ENCODE measurements at places on chromosomes 13 and 19. TPM values are rescaled to one million over a fixed set of nuclear protein-coding genes. Genes with fewer than 3 reads are reported as not detected.
A peak's percentile ranks its signal among the peaks of the same experiment; 100 is the strongest.

A1BG gene
- total RNA-seq = 42.6 TPM

ZDHHC20 gene
- 79.0 TPM for total RNA-seq

PIK3R2 gene
- total RNA-seq = 8.6 TPM

PTH2 gene
- not detected for total RNA-seq

UBL3 gene
- 60.7 TPM for total RNA-seq

CEACAM16 gene
- not detected for total RNA-seq

CYP2A13 gene
- total RNA-seq = not detected

PLEKHF1 gene
- total RNA-seq = 58.7 TPM

LRP3 gene
- total RNA-seq = 15.1 TPM

GRCh38 chr13:24145240-24145639 lies 15.3 kb upstream of the SPATA13 start:
- H3K36me3 ChIP-seq = no peaks in the 10 kb centered on the region
- no peaks in the 10 kb centered on the region for H3K4me1 ChIP-seq
- H3K4me3 ChIP-seq = no peak overlapping the region
- peak overlapping the region; percentile 9 for H3K27ac ChIP-seq

DNA sequence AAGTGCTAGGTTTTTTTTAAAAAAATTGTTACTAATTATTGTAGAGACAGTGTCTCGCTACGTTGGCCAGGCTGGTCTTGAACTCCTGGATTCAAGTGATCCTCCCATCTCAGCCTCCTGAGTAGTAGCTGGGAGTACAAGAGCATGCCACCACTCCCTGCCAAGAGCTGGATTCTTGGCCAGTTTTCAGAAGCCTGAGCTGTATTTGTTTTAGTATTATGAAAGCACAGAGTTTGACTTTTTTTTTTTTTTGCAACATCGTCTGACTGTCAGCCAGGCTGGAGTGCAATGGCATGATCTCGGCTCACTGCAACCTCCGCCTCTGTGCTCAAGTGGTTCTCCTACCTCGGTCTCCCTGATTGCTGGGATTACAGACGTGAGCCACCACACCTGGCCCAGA lies 7.0 kb downstream of the ARMC6 start:
- no peaks in the 10 kb centered on the region for H3K36me3 ChIP-seq
- DNase-seq = no peak
- H3K27me3 ChIP-seq = no peaks in the 10 kb centered on the region
- no peak overlapping the region for H3K27ac ChIP-seq
- H3K4me1 ChIP-seq = no peaks in the 10 kb centered on the region
- no peak overlapping the region for H3K4me3 ChIP-seq

- H3K27ac ChIP-seq = no peak overlapping the region
- no peaks in the 10 kb centered on the region for H3K36me3 ChIP-seq
- DNase-seq = no peak
- H3K4me3 ChIP-seq = no peak overlapping the region
- no peaks in the 10 kb centered on the region for H3K27me3 ChIP-seq
Measured at GRCh38 chr19:37928527-37929286, 21.7 kb downstream of the SIPA1L3 start.

- no peak for DNase-seq
- no peaks in the 10 kb centered on the region for H3K4me1 ChIP-seq
- no peak overlapping the region for H3K4me3 ChIP-seq
- H3K27me3 ChIP-seq = peaks cover 6% of the 10 kb centered on the region
- H3K27ac ChIP-seq = no peak overlapping the region
Measured at GRCh38 chr19:47315125-47315821, 5.6 kb downstream of the C5AR1 start.

DNA sequence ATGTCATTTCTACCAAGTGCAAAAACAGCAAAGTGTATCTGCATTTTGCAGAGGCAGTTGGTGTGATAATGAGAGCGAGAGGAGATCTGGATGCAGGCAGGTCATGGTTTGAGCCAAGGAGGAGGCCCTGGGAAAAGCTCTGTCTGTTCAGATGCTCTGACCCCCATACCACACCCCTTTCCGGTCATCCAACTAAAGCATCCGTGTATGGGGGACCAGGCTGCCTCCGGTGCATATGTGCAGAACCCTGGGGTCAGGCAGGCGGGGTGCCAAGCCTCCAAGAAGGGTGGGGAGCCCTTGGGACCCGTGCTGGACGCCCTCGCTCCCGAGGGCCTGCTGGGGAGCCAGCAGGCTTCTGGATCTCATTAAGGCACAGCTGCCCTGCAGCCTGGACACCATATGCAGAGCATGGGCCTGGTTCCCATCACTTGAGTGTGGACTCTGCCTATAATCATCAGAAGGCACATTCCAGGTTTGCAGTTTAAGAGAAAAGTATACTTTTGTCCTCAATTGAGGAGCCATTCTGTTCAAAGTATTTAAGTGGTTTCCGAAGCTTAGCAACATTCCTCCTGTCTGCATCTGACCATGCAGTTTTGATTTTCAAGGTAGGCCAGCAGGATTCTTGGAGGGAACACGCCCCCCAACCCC lies 56.1 kb downstream of the ALOX5AP start:
- no peaks in the 10 kb centered on the region for H3K36me3 ChIP-seq
- no peak overlapping the region for H3K4me3 ChIP-seq
- H3K27me3 ChIP-seq = no peaks in the 10 kb centered on the region
- peak overlapping the region; percentile 86 for H3K27ac ChIP-seq

GRCh38 chr13:39038569-39039030 lies 344 bp downstream of the NHLRC3 start:
- no peaks in the 10 kb centered on the region for H3K27me3 ChIP-seq
- peaks cover 15% of the 10 kb centered on the region for H3K4me1 ChIP-seq
- no peaks in the 10 kb centered on the region for H3K36me3 ChIP-seq

- H3K27ac ChIP-seq = no peak overlapping the region
- no peaks in the 10 kb centered on the region for H3K27me3 ChIP-seq
- no peaks in the 10 kb centered on the region for H3K36me3 ChIP-seq
- no peak for DNase-seq
Measured at GRCh38 chr19:5671600-5671999, 8.7 kb downstream of the MICOS13 start.

DNA sequence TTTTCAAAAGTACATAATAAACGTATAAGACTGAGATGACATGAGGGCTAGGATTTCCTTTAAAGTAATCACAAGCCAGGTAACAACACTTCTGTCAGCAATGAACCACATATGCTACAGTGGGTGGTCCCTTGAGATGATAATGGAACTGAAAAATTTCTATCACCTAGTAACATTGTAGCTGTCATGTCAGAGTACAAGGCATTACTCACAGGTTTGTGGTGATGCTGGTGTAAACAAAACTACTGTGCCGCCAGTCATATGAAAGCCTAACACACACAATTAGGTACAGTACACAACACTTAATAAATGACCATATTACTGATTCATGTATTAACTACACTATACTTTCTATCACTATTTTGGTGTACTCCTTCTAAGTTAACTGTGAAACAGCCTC lies 36.8 kb downstream of the MIPEP start:
- H3K27me3 ChIP-seq = no peaks in the 10 kb centered on the region
- H3K4me3 ChIP-seq = no peak overlapping the region
- no peak overlapping the region for H3K27ac ChIP-seq
- no peaks in the 10 kb centered on the region for H3K36me3 ChIP-seq
- no peak for DNase-seq

DNA sequence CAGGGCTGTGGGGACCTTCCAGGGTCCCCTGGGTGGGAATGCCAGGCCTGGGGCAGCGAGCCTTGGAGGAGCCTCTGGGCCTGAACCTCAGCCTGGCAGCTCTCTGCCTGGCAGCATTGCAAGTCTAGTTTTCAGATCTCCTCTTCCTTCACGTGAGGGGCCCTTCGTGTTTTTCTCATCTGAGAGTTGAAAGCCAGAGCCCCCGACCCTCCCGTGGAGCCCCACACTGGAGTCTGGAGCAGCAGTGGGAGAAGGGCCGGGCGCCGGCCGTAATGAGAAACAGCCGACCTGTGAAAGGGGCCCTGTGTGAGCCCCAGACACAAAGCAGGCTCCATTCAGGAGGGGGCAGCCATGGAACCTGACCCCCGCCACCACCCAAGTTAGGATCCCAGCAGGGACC lies 19.3 kb downstream of the TMED1 start:
- H3K4me1 ChIP-seq = no peaks in the 10 kb centered on the region
- peak overlapping the region; percentile 68 for H3K4me3 ChIP-seq
- no peaks in the 10 kb centered on the region for H3K27me3 ChIP-seq
- DNase-seq = no peak
- peak overlapping the region; percentile 78 for H3K27ac ChIP-seq
- no peaks in the 10 kb centered on the region for H3K36me3 ChIP-seq

DNA sequence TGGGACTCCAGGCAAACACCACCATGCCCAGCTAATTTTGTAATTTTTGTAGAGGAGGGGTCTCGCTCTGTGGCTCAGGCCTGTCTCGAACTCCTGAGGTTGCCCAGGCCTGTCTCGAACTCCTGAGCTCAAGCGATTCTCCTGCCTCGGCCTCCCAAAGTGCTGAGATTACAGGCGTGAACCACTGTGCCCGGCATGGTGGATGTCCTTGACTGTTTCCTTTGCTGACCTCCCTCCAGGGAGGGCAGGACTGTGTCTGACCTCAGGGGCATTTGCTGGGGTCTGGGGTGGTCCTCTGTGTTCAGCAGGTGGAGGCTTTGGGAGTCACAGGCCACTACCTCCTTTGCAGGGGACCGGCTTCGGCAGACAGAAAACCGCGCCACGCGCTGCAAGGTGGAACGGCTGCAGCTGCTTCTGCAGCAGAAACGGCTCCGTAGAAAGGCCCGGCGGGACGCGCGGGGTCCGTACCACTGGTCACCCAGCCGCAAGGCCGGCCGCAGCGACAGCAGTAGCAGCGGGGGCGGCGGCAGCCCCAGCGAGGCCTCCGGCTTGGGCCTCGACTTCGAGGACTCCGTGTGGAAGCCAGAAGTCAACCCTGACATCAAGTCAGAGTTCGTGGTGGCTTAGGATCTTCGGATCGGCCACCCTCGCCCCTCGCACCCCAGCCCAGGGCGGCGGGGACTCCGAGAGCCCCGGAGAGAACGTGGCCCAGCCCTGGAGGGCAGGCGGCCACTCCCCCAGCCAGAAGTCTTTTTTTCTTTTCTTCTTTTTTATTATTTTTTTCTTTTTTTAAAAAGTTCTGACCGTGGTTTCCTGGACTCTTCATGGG lies 8.5 kb downstream of the MIDN start:
- peaks cover 33% of the 10 kb centered on the region for H3K4me1 ChIP-seq
- no peak for DNase-seq
- H3K27ac ChIP-seq = peak overlapping the region; percentile 70
- H3K36me3 ChIP-seq = peaks cover 11% of the 10 kb centered on the region

DNA sequence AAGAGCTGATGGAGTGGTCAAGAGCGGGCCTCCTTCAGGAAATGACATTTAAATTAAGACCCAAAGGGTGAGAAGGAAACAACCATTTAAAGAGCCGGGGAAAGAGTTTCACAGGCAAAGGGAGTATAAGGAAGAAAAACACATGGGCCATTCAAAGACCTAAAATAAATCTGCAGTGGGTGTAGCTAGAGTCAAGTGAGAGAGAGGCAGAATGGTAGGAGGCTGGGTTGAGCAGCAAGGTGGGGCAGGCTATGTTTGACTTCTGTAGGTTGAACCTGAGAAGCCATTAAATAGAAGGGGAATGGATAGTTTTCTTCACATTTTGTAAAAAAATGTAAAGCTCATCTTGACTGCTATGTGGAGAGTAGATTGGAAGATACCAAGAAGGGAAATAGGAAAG lies 183.8 kb downstream of the LACC1 start:
- H3K27ac ChIP-seq = no peak overlapping the region
- no peaks in the 10 kb centered on the region for H3K27me3 ChIP-seq
- no peak for DNase-seq
- H3K36me3 ChIP-seq = no peaks in the 10 kb centered on the region
- no peaks in the 10 kb centered on the region for H3K4me1 ChIP-seq
